HFFc6 (cell line): ENCODE measurements at places on chromosomes 16 and 17. TPM values are rescaled to one million over a fixed set of nuclear protein-coding genes. Genes with fewer than 3 reads are reported as not detected.

DNA sequence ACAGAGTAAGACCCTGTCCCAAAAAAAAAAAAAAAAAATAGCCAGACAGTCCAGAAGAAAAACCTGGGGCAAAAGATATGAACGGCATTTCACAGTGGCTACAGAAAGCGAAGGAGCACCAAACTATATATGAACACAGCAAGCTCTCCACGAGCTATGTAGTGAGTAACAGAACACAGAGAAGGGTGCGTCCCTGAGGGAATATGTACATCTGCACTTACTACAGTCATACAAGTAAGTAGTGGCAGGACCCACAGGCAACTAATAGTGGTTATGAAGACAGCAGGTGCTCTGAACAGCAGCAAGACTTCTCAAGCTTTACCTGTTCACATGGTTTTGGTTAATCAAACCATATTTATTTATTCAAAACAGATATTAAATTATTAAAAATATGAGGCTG, 15.8 kb downstream of the TRAP1 start:
- H3K27ac ChIP-seq: no peak overlapping the region
- H3K4me3 ChIP-seq: no peak overlapping the region

- H3K36me3 ChIP-seq: no peaks in the 10 kb centered on the region
- H3K27ac ChIP-seq: no peak overlapping the region
- DNase-seq: no peak
- no peak overlapping the region for H3K4me3 ChIP-seq
- H3K4me1 ChIP-seq: peaks cover 30% of the 10 kb centered on the region
- peaks cover 2% of the 10 kb centered on the region for H3K27me3 ChIP-seq
These were observed 16.8 kb downstream of the SDR42E1 start for GRCh38 chr16:81994485-81994884.

GRCh38 chr16:49745311-49745747, 110.6 kb downstream of the ZNF423 start:
- no peaks in the 10 kb centered on the region for H3K4me1 ChIP-seq
- peaks cover 4% of the 10 kb centered on the region for H3K27me3 ChIP-seq
- H3K27ac ChIP-seq: no peak overlapping the region
- DNase-seq: no peak
- no peak overlapping the region for H3K4me3 ChIP-seq

- H3K27me3 ChIP-seq: no peaks in the 10 kb centered on the region; the same call in 1 of the 2 replicates
- H3K36me3 ChIP-seq: peaks cover 5% of the 10 kb centered on the region; the same call in 1 of the 2 replicates
- H3K27ac ChIP-seq: no peak overlapping the region
- no peak for DNase-seq
- no peak overlapping the region for H3K4me3 ChIP-seq
These were observed 315.8 kb downstream of the MAF start for GRCh38 chr16:79284766-79285165.

DNA sequence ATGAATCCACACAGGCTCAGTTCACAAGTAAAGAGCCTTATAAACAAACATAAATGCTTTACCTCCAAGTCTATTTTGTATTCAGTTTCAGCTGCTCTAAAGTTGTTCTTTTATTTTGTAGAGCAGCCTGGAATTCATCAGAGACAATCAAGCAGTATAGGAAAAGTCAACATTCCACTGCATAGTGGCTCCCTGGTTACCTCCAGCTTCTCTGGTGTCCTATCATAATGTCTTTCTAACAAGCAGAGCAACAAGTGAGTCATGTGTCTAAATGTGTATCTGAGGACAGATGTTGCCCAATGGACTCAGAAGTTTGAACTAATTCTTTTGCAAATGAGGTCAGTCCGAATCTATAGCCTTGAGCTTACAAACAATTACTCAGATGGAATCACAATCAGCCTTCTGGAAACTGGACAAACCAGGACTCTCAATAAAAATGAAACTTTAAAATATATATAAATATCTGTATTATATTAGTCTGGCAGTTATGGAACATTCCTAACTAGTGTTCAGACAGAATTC, 292.0 kb upstream of the TOM1L1 start:
- no peaks in the 10 kb centered on the region for H3K36me3 ChIP-seq
- no peak for DNase-seq
- no peaks in the 10 kb centered on the region for H3K4me1 ChIP-seq
- no peak overlapping the region for H3K4me3 ChIP-seq
- H3K27ac ChIP-seq: no peak overlapping the region
- H3K27me3 ChIP-seq: no peaks in the 10 kb centered on the region

GRCh38 chr17:61486135-61487120, 34.2 kb downstream of the TBX4 start:
- DNase-seq: peak; percentile 67
- no peaks in the 10 kb centered on the region; the same call in 1 of the 2 replicates for H3K27me3 ChIP-seq
- H3K4me1 ChIP-seq: peaks cover 30% of the 10 kb centered on the region

DNA sequence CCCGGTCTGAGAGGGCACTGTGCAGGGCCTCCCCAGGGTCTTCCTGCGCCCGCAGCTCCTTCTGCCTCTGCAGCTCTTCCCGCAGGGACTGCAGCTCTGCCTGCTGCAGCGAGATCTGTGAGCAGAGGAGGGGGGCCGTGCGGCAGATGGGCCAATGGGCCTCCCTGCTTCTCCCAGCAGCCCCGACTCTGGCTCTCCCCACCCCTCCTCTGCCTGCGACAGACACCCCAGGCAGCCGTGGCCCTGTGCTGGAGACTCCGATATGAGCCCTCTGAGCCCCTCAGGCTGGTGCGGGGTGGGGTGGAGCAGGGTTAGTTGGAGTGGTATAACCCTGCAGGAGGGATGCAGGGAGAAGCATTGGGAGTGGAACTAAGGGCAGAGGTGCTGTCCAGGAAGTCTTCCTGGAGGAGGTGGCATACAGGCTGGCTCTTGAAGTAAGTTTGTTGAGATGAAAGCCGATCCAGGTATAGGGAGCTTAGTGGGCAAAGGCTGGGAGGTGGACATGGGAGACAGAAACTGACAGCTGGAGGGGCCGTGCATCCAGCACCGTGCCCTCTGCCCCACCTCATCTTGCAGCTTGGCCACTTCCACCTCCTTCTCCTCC, 5.0 kb downstream of the THOC6 start:
- H3K4me1 ChIP-seq: peaks cover 12% of the 10 kb centered on the region
- no peak for DNase-seq
- no peak overlapping the region for H3K27ac ChIP-seq

GRCh38 chr17:42050393-42051012, at the start of gene C17orf113:
TSS of gene C17orf113 (minus strand) at chr17:42050601. CDS start at chr17:42043376, 7,225 bp downstream.
- H3K27me3 ChIP-seq: peaks cover 50% of the 10 kb centered on the region
- peaks cover 10% of the 10 kb centered on the region for H3K4me1 ChIP-seq
- no peaks in the 10 kb centered on the region for H3K36me3 ChIP-seq
- peak within 1 kb of the TSS; percentile 81 for H3K4me3 ChIP-seq
- no peak for DNase-seq
- H3K27ac ChIP-seq: no peak within 1 kb of the TSS

GRCh38 chr17:32927201-32927723, 691 bp upstream of the TMEM98 start:
- peak overlapping the region; percentile 46; the same call in 1 of the 2 replicates for H3K27ac ChIP-seq
- no peaks in the 10 kb centered on the region for H3K36me3 ChIP-seq
- H3K27me3 ChIP-seq: no peaks in the 10 kb centered on the region; the same call in 1 of the 2 replicates
- no peak for DNase-seq
- H3K4me1 ChIP-seq: peaks cover 5% of the 10 kb centered on the region; the same call in 1 of the 2 replicates

GRCh38 chr17:34920676-34921075, 40.6 kb downstream of the CCT6B start:
- H3K27ac ChIP-seq: no peak overlapping the region
- no peaks in the 10 kb centered on the region for H3K36me3 ChIP-seq
- H3K27me3 ChIP-seq: no peaks in the 10 kb centered on the region
- no peak for DNase-seq

- H3K4me1 ChIP-seq: no peaks in the 10 kb centered on the region
- H3K36me3 ChIP-seq: peaks cover 5% of the 10 kb centered on the region; the same call in 1 of the 2 replicates
These were observed 315.8 kb downstream of the XYLT1 start for GRCh38 chr16:17154981-17155380.

DNA sequence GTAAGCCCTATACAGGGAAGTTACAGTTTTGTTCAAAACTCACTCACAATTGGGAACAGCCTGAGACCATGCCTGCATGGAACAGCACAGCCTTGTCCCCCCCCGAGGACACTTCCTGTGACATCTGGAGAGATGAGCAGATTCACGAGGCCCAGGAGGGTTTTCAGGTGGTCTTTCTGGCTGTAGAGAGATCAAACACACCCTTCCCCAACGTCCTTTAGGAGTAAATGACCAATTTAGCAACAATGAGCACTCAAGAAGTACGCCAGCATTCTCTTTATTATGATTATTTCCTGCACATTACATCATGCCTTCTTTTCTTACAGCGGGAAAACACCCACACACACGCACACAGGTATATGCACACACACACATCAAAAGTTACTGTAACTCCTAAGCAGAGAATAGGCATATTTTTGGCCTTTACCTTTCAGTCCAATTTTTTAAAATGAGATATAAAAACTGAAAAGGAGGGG, 39.0 kb downstream of the ADCY9 start:
- peaks cover 9% of the 10 kb centered on the region for H3K36me3 ChIP-seq
- H3K4me1 ChIP-seq: peaks cover 27% of the 10 kb centered on the region
- peaks cover 1% of the 10 kb centered on the region; the same call in 1 of the 2 replicates for H3K27me3 ChIP-seq
- DNase-seq: no peak
- no peak overlapping the region for H3K4me3 ChIP-seq

DNA sequence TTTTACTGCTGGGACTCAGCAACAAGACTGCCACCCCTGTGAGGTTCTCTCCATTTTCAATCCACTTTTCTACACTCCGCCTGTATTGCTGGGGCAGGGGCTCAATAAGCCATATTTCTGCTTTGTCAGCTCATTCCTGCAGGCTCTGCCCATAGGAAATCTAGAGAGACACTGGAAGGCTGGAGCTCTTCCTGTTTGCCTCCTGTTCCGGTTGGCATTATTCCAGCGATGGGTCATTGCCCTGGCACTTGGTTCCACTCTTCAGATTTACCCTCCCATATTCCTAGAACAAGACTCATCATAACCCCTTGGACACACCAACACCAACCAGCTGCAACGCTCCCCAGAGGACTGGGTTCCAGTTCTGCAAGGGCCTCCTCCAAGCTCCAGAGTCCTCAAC, 210.4 kb downstream of the CA10 start:
- no peak overlapping the region for H3K27ac ChIP-seq
- DNase-seq: no peak
- no peak overlapping the region for H3K4me3 ChIP-seq
- H3K36me3 ChIP-seq: no peaks in the 10 kb centered on the region

GRCh38 chr17:59853168-59853918, 39.4 kb downstream of the TUBD1 start:
- peak; percentile 69 for DNase-seq
- H3K27ac ChIP-seq: peak overlapping the region; percentile 76

DNA sequence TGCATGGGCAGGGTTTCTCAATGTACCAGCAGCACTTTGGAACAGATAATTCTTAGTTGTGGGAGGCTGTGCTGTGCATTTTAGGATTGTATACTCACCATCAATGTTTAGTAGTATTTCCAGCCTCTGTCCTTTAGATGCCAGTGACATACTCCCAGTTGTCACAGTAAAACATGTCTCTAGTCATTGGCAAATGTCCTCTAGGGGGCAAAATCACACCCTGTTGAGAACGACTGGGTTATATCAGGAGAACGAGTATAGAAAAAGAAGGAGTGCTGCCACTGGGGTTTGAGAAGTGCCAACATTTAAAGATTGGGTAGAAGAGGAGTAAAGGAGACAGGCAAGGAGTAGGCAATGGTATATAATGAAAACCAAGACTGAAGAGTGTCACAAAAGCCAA, 37.9 kb upstream of the SMIM36 start:
- H3K27me3 ChIP-seq: peaks cover 22% of the 10 kb centered on the region
- H3K4me3 ChIP-seq: no peak overlapping the region
- H3K4me1 ChIP-seq: no peaks in the 10 kb centered on the region
- no peaks in the 10 kb centered on the region for H3K36me3 ChIP-seq
- H3K27ac ChIP-seq: no peak overlapping the region

GCGR gene
- total RNA-seq: not detected in 3 replicates

HAS3 gene
- 1.4 to 2.1 TPM (median 1.7 TPM) in 3 replicates for total RNA-seq

CACNG1 gene
- total RNA-seq: not detected in 2 replicates

TBC1D3K gene
- total RNA-seq: not detected in 3 replicates

CLDN9 gene
- not detected in 3 replicates for total RNA-seq

TNFRSF13B gene
- not detected in 3 replicates for total RNA-seq

ABCA6 gene
- 0.07 TPM in 1 of 3 replicates, not detected in the others for total RNA-seq

RND2 gene
- 0.14 to 0.50 TPM (median 0.27 TPM) in 3 replicates for total RNA-seq

TP53TG3C gene
- 0.18 TPM in 1 of 3 replicates, not detected in the others for total RNA-seq

ZMYND15 gene
- not detected in 2 replicates for total RNA-seq

ANKS4B gene
- total RNA-seq: not detected in 3 replicates

TRPV3 gene
- 0.08 and 0.43 TPM in 2 replicates for total RNA-seq

CCDC78 gene
- 2.2 to 4.5 TPM (median 4.1 TPM) in 3 replicates for total RNA-seq

IRX5 gene
- total RNA-seq: 4.8 to 6.6 TPM (median 5.7 TPM) in 3 replicates

ATXN1L gene
- total RNA-seq: 14.4 to 18.2 TPM (median 14.8 TPM) in 3 replicates
